Epithelial cell of proximal tubule (primary cell): ENCODE measurements at places on chromosomes 5 and 9. TPM values are rescaled to one million over a fixed set of nuclear protein-coding genes. Genes with fewer than 3 reads are reported as not detected.
A peak's percentile ranks its signal among the peaks of the same experiment; 100 is the strongest.

KLHL9 gene
- 13.1 and 16.8 TPM in 2 replicates for total RNA-seq

CXCL14 gene
- total RNA-seq = 0.06 and 0.14 TPM in 2 replicates

SPINK13 gene
- 0.07 and 0.58 TPM in 2 replicates for total RNA-seq

PCDHGB1 gene
- 0.12 and 0.29 TPM in 2 replicates for total RNA-seq

DBH gene
- not detected in 2 replicates for total RNA-seq

CRHBP gene
- total RNA-seq = 0.94 TPM in 1 of 2 replicates, not detected in the other

OLFM1 gene
- not detected in 2 replicates for total RNA-seq

ZNF883 gene
- total RNA-seq = 3.4 and 5.3 TPM in 2 replicates

TAF9 gene
- 34.5 and 79.5 TPM in 2 replicates for total RNA-seq

PCDHA9 gene
- total RNA-seq = not detected in 2 replicates

LRRC19 gene
- not detected in 2 replicates for total RNA-seq

GMCL2 gene
- total RNA-seq = not detected in 2 replicates

C9 gene
- total RNA-seq = not detected in 2 replicates

GRCh38 chr9:124008694-124009530 is 2.7 kb upstream of the LHX2 start:
- DNase-seq = no peak

DNA sequence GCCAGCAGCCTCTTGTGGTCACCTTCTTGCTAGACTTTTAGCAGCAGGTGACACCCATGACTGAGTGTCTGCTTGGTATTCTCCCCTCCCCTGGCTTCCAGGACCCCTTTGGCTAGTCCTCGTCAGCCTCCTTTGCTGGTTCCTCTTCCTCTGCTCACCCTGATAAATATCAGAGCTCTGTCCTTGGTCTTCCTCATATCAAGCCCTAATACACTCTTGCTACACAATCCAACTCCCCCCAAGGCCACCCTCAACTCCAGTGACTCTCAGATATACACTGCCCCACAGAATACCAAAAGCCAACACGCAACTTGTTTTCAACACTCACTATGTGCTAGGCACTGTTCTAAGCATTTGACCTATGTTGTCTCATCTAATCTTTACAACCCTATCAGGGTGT is 30.3 kb upstream of the LCP2 start:
- DNase-seq = no peak

DNA sequence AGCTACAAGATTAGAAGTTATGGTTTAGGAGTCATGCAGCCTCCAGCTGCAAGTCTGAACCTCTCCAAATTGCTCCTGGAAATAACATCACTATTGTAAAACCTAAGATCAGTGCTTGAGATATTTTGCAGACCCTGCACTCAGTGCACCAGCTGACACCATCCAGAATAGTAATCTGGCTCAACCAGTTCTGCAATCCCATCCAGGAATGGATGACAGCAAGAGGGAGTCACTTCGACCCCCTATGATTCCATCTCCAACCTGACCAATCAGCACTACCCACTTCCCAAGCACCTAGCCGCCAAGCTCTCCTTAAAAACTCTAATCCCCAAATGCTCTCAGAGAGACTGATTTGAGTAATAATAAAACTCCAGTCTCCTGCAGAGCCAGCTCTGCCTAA is 37.9 kb upstream of the NR4A3 start:
- no peak for DNase-seq

GRCh38 chr5:146745931-146746577 is 132.5 kb downstream of the PPP2R2B start:
- no peak for DNase-seq

DNA sequence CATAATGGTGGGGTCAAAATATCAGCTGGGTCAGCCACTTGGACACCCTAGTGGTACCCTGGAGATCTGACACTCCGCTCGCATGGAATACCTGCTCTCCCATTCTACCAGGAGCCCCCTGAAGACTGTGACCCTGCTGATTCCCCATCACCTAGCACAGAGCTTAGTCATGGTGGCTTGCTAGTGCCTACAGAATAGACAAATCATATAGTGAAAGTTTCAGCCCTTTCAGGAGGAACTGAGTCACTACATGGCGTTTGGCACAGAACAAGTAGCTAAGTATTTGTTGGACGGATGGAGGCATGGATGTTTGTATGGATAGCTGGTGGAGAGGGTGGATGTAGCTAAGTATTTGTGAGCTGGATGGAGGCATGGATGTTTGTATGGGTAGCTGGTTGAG is 65.3 kb downstream of the LMX1B start:
- no peak for DNase-seq

GRCh38 chr5:110968246-110969005 is 103.1 kb upstream of the TSLP start:
- no peak for DNase-seq

DNA sequence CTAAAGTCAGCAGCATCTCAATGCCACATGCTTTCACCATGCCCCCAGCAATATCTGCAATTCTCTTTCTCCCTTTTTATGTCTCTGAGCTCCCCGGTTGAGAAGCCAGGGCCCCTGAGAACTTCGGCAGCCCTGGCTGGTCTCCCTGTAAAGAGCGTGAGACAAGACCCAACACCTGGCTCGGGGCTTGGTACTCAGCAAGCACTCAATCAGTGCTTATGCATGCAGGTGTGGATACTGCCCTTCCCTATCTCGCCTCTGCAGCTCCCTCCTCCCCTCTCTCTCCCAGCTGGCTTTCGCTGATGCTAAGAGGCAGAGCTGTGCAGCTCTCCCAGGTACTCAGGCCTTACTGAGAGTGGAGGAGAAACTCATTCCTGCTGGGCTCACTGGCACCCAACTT is 41.7 kb upstream of the AKNA start:
- DNase-seq = no peak

DNA sequence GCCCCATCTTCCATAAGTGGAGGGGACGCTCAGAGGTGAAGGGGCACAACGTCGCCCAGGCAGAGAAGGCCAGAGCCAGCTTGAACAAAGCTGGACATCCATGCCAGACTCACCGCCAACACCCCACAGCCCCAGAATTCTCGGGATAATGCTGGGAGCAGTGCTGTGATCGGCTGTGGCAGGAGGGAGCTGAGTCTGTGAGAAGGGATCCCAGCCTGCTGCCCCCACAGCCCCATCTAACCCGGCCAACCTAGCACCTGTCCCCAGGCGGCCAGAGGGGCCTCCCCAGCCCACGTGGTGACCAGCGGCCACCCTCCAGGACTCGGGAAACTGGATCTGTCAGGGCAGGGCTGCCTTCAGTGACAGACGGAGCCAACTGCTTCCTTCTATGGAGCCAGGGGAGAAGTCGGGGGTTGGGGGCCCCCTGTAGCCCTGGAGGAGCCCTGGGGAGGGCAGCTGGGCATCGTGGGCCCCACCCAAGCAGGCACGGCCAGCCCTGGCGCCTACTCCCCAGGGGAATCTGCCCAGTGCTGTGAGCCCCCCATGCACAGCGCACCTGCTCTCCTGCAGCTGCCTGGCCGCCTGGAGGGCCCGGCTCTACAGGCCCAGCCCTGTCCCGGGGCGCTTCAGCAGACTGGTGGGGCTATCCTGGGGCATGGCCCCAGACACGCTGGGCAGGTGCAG is 6.0 kb downstream of the BRD3 start:
- DNase-seq = no peak

- DNase-seq = no peak
Observed at GRCh38 chr5:1056611-1057484, 48.2 kb downstream of the NKD2 start.

DNA sequence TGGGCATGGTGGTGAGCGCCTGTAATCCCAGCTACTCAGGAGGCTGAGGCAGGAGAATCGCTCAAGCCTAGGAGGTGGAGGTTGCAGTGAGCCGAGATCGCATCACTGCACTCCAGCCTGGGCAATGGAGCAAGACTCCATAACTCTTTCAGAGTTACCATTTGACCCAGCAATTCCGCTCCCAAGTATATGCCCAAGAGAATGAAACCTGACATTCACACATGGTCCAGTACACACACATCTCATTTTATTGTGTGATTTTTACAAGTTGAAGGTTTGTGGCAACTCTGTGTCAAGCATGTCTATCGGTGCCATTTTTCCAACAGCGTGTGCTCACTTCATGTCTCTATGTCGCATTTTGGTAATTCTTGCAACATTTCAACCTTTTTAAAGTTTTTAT is 24.9 kb upstream of the FIBCD1 start:
- DNase-seq = no peak

- DNase-seq = no peak
Observed at GRCh38 chr9:117643288-117643654, 60.9 kb upstream of the TLR4 start.

- no peak for DNase-seq
Observed at GRCh38 chr9:113954591-113954990, 78.5 kb downstream of the ZNF618 start.

DNA sequence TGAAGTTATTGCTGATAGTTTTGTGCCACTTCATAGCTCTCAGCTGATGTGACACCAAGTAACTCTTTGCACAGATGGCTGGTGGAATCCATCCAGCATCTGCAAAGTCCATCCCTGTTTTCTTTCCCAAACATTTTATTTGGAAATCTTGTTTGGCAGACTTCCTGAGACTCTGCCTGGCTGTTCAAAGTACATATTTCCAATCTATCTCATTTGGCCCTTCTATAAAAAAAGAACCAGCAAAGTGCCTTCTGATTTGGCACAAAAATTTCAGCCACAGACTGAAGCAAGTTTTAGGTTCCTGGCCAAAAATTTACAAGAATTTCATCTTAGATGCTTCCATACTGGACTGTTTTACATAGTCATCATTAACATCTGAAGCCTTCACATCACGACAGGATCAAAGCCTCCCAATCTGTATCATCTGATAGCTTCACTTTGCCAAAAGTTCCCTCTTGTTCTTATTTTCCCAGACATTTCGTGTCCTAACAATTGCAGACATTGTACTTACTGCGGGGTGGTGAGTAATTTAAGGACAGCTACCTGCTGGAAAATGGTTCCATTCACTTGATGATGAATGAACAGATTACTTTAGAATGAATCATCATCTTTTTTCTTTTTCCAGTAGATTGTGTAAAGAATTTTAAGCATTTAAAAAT is 377.3 kb downstream of the KIAA0825 start:
- DNase-seq = no peak

DNA sequence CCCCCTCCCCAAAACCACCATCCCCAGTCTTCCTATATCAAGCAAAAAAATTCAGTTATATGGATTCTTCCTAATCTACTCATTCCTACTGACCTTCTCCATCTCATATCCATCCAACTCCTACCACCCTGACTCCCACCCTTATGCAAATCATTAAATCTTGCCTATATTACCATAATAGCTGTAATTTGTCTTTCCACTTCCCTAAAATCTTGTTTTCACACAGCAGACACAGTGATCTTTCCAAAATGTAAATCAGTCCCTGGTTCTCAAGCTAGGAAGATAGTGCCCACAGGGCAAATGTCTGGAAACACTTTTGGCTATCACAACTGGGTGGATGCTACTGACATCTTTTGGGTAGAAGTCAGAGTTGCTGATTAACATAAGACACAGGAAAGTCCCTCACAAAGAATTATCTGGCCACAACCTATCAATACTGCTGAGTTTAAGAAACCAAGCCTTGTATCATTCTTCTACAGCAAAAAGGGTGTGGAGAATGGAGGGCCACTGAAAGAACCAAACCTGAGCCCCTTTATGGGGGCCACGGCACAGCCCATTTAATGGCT is 1.4 kb downstream of the SRA1 start:
- DNase-seq = no peak

DNA sequence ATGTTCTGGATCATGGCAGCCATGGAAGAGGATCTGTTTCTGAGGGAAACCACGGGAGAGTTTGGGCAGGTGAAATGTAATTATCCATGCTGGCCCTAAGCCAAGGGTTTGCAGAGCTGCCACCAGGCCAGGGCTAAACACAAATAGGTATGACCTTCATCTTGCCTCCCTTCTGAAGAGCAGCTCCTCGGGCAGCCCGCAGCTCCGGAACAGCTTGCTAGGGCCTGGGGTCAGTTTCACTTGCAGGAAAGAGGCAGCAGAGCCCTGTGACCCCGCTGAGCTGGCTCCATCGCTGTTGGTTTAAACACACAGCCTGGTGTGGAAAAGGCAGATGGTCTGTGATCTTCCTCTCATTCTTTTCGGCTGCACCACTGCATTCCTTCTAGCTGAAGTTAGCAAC is 141.4 kb downstream of the TMEM38B start:
- DNase-seq = no peak

- peak; percentile 27 for DNase-seq
Observed at GRCh38 chr5:154395407-154396106, 50.2 kb upstream of the SAP30L start.

- no peak for DNase-seq
Observed at GRCh38 chr5:40780858-40781257, 17.3 kb downstream of the PRKAA1 start.

- DNase-seq = no peak
Observed at GRCh38 chr5:56352808-56353590, 119.9 kb upstream of the ANKRD55 start.
